ENCODE measurements at places on chromosomes 7 and 10. TPM values are rescaled to one million over a fixed set of nuclear protein-coding genes. Genes with fewer than 3 reads are reported as not detected.

TMEM176B gene
- total RNA-seq, result 21.0 TPM

DNA sequence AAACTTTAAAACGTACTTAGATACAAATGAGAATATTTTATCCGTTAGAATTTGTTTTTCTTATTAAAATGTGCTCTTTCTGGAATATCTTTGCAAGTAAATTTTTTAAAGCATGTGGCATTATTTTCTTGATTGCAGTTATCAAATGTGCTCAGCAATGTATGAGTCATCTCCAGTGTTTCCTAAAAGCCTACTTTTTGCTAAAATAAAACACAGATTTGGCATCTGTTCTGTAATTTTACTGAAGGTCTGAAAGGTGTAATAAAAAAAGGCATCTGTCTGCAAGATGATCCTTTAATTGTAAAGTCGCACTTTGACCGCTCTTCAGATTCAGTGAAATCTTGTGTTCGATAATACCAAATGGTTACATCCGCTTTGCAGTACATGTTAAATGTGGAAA, 3.4 kb downstream of the GNAT3 start:
- H3K4me3 ChIP-seq, result no peak overlapping the region
- no peaks in the 10 kb centered on the region for H3K27me3 ChIP-seq
- DNase-seq, result no peak
- H3K36me3 ChIP-seq, result no peaks in the 10 kb centered on the region
- no peaks in the 10 kb centered on the region for H3K4me1 ChIP-seq

DNA sequence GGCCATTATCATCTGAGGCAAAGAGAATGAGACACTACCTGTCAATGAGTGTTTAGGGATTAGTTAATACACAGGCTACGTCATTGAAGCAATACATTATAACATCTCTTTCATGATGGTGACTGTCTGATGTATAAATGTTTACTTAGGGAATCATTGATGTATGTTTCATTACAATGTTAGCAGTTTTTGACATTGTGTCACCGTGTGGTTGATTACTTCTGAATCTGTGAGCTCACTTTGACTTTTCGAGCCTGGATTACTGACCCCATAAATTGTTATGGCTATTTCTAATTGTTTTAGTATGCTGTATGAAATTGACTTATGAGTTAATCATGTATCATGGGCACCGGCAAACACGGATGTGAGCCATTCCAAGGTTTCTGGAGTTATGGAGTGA, 494.0 kb downstream of the MAGI2 start:
- no peaks in the 10 kb centered on the region for H3K4me1 ChIP-seq
- no peaks in the 10 kb centered on the region for H3K27me3 ChIP-seq
- no peak for DNase-seq
- no peak overlapping the region for H3K4me3 ChIP-seq
- no peaks in the 10 kb centered on the region for H3K36me3 ChIP-seq
- no peak overlapping the region for H3K27ac ChIP-seq

HSPA12A gene
- 10.2 TPM for total RNA-seq

GRCh38 chr10:49601857-49602256, 8.3 kb upstream of the SLC18A3 start:
- H3K4me1 ChIP-seq, result no peaks in the 10 kb centered on the region
- no peak overlapping the region for H3K27ac ChIP-seq
- no peak overlapping the region for H3K4me3 ChIP-seq
- DNase-seq, result no peak
- no peaks in the 10 kb centered on the region for H3K36me3 ChIP-seq

GRCh38 chr10:34599026-34599795, 215.9 kb downstream of the PARD3 start:
- no peak for DNase-seq
- H3K27me3 ChIP-seq, result no peaks in the 10 kb centered on the region

DNA sequence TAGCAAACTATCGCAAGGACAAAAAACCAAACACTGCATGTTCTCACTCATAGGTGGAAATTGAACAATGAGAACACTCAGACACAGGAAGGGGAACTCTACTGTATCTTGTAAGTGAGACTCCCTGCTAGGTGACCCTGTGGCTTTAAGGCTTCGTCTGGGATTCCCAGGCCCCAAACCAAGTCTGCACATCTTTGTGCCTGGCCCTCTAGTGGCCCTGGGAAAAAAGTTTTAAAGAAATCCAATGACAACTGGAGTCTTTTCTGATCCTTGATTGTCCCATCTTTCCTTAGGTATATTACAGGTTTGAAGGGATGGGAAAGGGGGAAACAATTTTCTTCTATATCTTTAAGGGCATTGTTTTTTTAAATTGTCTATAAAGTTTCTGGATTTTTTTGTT, 10.6 kb upstream of the LIPM start:
- H3K4me1 ChIP-seq, result no peaks in the 10 kb centered on the region
- H3K27ac ChIP-seq, result no peak overlapping the region
- H3K27me3 ChIP-seq, result no peaks in the 10 kb centered on the region
- no peaks in the 10 kb centered on the region for H3K36me3 ChIP-seq

DNA sequence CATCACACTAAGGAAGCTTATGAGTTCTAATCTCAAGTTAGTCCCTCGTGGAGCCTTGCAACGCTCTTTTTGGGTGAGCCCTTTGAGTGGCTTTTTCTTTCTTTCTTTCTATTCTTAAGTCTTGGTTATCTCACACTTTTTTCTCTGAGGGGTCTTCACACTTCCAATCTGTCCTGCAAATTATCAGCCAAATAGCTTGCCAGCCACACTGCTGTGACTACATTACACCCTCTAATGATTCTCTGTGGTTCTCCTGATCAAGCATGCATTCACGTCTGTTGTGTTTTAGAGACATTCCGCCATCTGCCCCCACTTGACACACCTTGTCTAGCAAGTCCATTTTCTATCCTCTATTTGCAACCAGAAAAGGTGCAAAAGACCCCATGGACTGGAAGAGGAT, 340.2 kb downstream of the THSD7A start:
- no peak overlapping the region for H3K27ac ChIP-seq
- no peaks in the 10 kb centered on the region for H3K36me3 ChIP-seq
- H3K4me3 ChIP-seq, result no peak overlapping the region
- no peaks in the 10 kb centered on the region for H3K4me1 ChIP-seq

DMTF1 gene
- 172 TPM for total RNA-seq

LRIT1 gene
- total RNA-seq, result not detected

- no peaks in the 10 kb centered on the region for H3K27me3 ChIP-seq
- H3K4me1 ChIP-seq, result no peaks in the 10 kb centered on the region
- H3K36me3 ChIP-seq, result no peaks in the 10 kb centered on the region
- DNase-seq, result no peak
- H3K4me3 ChIP-seq, result no peak overlapping the region
Measured at GRCh38 chr7:43501870-43502269, 81.0 kb upstream of the STK17A start.

GRCh38 chr10:45441239-45442190, 67.5 kb downstream of the ALOX5 start:
- no peak for DNase-seq
- no peaks in the 10 kb centered on the region for H3K4me1 ChIP-seq
- H3K36me3 ChIP-seq, result no peaks in the 10 kb centered on the region

- H3K27ac ChIP-seq, result no peak overlapping the region
- no peaks in the 10 kb centered on the region for H3K27me3 ChIP-seq
- no peaks in the 10 kb centered on the region for H3K4me1 ChIP-seq
Measured at GRCh38 chr7:27822245-27822644, 82.3 kb downstream of the TAX1BP1 start.

SYNPO2L gene
- not detected for total RNA-seq

- H3K36me3 ChIP-seq, result no peaks in the 10 kb centered on the region
- no peak overlapping the region for H3K4me3 ChIP-seq
- H3K27me3 ChIP-seq, result no peaks in the 10 kb centered on the region
- no peak for DNase-seq
- H3K4me1 ChIP-seq, result no peaks in the 10 kb centered on the region
Measured at GRCh38 chr10:29931833-29932232, 127.6 kb downstream of the JCAD start.

GRCh38 chr10:100158044-100158805, 27.6 kb downstream of the ERLIN1 start:
- H3K27me3 ChIP-seq, result no peaks in the 10 kb centered on the region
- H3K27ac ChIP-seq, result no peak overlapping the region
- peaks cover 20% of the 10 kb centered on the region for H3K36me3 ChIP-seq

FLNC gene
- 157 TPM for total RNA-seq

GRCh38 chr10:62473241-62473640, 99.1 kb downstream of the ZNF365 start:
- DNase-seq, result no peak
- H3K4me1 ChIP-seq, result no peaks in the 10 kb centered on the region
- no peaks in the 10 kb centered on the region for H3K36me3 ChIP-seq
- H3K27me3 ChIP-seq, result no peaks in the 10 kb centered on the region

- DNase-seq, result no peak
- no peaks in the 10 kb centered on the region for H3K27me3 ChIP-seq
- peaks cover 8% of the 10 kb centered on the region for H3K4me1 ChIP-seq
- no peak overlapping the region for H3K4me3 ChIP-seq
- no peak overlapping the region for H3K27ac ChIP-seq
Measured at GRCh38 chr7:91344911-91345310, 80.7 kb downstream of the FZD1 start.

DNA sequence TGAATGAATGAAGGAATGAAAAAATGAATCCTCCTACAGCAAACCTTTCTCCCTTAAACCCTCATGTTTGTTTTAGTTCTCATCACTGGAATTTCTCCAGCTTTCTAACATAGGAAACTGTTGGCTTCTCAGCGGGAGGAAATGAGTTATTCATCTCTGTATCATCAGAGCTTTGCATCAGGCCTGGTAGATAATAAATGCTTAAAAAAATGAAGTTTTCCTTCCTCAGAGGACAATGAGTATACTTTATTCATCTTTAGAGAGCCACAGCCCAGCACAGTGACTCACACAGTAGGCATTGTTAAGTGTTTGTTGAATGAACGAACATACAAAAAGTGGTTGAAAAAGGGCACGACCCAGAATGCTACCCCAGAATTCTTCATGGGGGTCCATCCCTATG, 62.6 kb downstream of the COL13A1 start:
- no peak overlapping the region for H3K27ac ChIP-seq
- DNase-seq, result no peak
- H3K27me3 ChIP-seq, result no peaks in the 10 kb centered on the region

- H3K27ac ChIP-seq, result peak overlapping the region; percentile 62
- no peak overlapping the region for H3K4me3 ChIP-seq
- DNase-seq, result no peak
- peaks cover 23% of the 10 kb centered on the region for H3K4me1 ChIP-seq
- no peaks in the 10 kb centered on the region for H3K36me3 ChIP-seq
Measured at GRCh38 chr10:60430017-60430416, 40.3 kb upstream of the ANK3 start.

- H3K4me1 ChIP-seq, result peaks cover 21% of the 10 kb centered on the region
- H3K36me3 ChIP-seq, result peaks cover 14% of the 10 kb centered on the region
- H3K27me3 ChIP-seq, result no peaks in the 10 kb centered on the region
- no peak overlapping the region for H3K4me3 ChIP-seq
Measured at GRCh38 chr10:43160046-43160920, 22.0 kb downstream of the CSGALNACT2 start.

DNA sequence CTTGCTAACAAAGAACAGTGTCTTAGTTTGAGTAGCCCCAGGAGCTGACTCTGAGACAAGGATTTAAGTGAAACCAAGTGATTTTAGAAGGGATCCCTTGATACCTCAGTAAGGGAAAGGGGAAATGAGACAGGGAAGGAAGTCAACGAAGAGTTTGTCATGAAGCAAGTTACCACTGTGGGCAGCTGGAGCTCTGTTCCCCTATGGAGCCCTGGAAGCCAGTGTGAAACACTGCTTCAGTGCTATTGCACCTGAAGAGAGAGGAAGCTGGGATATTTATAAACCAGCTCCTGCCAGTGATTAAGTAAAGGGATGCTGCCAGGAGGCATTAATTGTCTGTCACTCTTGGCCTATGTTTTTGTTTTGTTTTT, 58.9 kb upstream of the WAPL start:
- H3K36me3 ChIP-seq, result no peaks in the 10 kb centered on the region
- H3K27ac ChIP-seq, result no peak overlapping the region
- no peaks in the 10 kb centered on the region for H3K4me1 ChIP-seq
- no peak for DNase-seq
- no peaks in the 10 kb centered on the region for H3K27me3 ChIP-seq

DNA sequence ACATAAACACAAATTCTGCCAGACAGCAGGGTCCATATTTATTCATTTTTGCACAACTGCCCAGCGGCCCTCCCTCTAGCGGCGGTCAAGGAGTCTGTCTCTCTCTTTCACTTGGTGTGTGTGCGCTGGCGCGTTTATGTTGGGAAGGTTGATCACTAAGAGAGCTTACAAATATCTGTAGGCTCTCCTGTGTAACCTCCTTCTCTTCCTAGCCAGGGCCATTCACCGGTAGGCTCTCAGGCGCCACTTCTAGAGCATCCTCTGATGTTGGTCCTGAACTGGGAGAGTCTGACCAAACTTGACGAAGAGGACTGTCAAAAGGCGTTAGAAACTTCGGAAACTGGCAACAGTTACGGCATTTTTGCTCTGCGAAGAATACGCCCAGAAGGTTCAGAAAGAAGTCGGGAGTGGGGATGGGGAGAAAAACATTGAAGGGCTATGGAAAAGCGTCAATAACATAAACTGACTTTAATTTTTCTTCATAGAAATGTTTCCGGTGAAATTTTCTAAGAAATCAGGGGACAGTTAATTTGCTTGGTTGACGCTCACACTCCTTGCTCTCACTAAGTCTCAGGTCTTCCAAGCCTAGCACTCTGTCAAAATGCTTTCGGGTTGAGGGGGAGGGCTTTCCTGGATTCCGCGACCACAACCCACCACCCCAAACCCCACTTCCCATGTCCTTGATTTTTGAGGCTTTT, 731.1 kb downstream of the ZWINT start:
- peak overlapping the region; percentile 67 for H3K4me3 ChIP-seq
- no peak for DNase-seq
- no peaks in the 10 kb centered on the region for H3K36me3 ChIP-seq

DNA sequence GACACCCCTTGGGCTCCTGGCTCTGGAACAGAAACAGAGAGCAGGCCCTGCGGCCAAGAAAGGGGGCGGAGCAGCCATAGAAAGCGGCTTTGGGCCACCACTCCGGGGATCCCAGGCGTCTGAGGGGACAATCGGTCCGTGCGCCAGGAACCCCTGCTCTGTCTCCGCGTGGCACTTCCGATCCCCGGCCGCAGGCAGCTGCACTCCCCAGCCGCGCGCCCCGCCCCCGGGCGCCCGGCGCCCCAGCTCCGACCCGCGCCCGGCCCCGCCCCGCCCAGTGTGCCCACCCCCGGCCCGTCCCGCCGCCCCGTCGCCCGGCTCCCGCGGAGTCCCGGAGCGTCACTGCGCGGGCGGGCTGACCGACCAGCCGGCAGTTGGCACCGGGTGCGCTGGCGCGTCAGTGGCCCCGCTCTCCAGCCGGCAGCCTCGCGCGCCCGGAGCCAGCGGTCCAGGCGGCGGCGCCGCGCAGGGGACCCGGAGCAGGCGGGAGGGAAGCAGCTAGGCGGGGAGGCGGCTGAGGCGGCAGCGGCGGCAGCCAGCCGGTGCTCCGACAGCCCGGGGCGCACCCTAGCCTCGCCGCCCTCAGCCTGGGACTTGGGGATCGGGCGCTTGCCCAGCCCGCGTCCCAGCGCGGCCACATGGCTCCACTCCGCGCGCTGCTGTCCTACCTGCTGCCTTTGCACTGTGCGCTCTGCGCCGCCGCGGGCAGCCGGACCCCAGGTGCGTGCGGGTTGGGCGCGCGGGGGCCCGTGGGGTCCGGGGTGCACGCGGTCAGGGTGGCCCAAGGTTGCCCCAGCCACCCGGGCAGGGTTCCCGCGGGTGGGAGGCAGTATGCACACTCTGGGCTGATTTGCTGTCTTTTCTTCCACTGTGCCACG, at the start of gene ADAMTS14:
Gene ADAMTS14 (plus strand): TSS at position 342 of the 878 bp plus-strand sequence. CDS start 297 bp downstream, at position 639.
- no peaks in the 10 kb centered on the region for H3K27me3 ChIP-seq
- H3K27ac ChIP-seq, result no peak within 1 kb of the TSS
- H3K4me3 ChIP-seq, result peak within 1 kb of the TSS; percentile 55
- DNase-seq, result no peak

C10orf67 gene
- total RNA-seq, result not detected
